ENCODE measurements at places on chromosomes 1 and 21. TPM values are rescaled to one million over a fixed set of nuclear protein-coding genes. Genes with fewer than 3 reads are reported as not detected.

The OR10X1 gene
- total RNA-seq, result not detected

The NPHS2 gene
- total RNA-seq, result not detected

The SPRR1B gene
- total RNA-seq, result not detected

DNA sequence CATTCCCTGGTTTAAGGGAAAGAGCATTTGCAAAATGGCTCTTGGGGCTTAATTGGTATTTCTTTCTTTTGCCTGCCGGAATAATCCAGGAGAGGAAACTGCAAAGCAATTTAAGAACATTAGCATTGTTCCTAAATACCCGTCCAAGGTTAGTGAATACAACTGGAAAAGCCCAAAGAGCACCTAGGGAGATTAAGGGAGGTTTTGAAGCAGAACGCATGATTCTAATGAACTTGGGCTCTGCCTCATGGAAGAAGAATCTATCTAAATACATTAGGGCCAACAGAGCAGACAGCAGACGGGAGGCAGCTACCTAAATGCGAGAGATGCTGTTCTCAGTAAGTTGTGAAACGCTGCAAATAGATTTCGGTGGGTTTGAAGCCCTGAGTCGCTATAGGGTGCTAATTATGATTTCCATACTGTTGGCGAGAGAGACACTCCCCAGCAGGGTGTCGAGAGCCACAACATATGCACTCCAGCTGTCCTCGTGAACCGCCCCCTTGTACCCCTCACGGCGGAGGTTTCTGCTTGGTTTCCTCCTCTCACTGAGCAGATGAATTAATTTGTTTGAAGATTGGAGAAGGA is 326.7 kb upstream of the CAMK1G start:
- H3K27me3 ChIP-seq, result no peaks in the 10 kb centered on the region
- H3K4me3 ChIP-seq, result no peak overlapping the region
- H3K27ac ChIP-seq, result no peak overlapping the region
- no peak for DNase-seq

DNA sequence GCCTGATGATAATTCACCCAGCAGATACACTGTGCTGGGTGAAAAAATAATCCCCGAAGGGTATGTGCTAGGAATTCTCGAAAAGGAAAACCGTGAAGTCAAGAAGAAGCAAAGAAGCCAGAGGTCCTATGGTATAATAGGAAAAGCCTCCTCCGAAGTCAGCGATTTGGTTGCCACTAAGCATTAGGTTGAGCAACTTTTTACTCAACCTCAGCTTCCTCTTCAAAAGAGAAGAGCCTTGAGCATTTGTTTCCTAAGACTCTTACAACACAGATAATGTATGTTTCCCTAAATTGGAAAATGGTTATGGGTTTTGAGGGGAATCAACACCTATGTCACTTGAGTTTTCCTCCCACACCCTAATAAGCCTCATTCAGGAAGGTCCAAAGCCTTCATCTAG is 21.3 kb upstream of the MNDA start:
- no peaks in the 10 kb centered on the region for H3K27me3 ChIP-seq
- H3K4me3 ChIP-seq, result peak overlapping the region; percentile 7
- no peak for DNase-seq
- H3K27ac ChIP-seq, result no peak overlapping the region

GRCh38 chr1:154955039-154955717 is 721 bp downstream of the PBXIP1 start:
- peaks cover 40% of the 10 kb centered on the region for H3K4me1 ChIP-seq
- H3K27me3 ChIP-seq, result no peaks in the 10 kb centered on the region
- peak overlapping the region; percentile 80 for H3K27ac ChIP-seq
- DNase-seq, result no peak
- peaks cover 32% of the 10 kb centered on the region for H3K36me3 ChIP-seq
- H3K4me3 ChIP-seq, result peak overlapping the region; percentile 65
